ENCODE measurements at places on chromosomes 7 and 10. TPM values are rescaled to one million over a fixed set of nuclear protein-coding genes. Genes with fewer than 3 reads are reported as not detected.

KLF14 gene
- not detected for total RNA-seq

FAM25C gene
- total RNA-seq, result not detected

DNA sequence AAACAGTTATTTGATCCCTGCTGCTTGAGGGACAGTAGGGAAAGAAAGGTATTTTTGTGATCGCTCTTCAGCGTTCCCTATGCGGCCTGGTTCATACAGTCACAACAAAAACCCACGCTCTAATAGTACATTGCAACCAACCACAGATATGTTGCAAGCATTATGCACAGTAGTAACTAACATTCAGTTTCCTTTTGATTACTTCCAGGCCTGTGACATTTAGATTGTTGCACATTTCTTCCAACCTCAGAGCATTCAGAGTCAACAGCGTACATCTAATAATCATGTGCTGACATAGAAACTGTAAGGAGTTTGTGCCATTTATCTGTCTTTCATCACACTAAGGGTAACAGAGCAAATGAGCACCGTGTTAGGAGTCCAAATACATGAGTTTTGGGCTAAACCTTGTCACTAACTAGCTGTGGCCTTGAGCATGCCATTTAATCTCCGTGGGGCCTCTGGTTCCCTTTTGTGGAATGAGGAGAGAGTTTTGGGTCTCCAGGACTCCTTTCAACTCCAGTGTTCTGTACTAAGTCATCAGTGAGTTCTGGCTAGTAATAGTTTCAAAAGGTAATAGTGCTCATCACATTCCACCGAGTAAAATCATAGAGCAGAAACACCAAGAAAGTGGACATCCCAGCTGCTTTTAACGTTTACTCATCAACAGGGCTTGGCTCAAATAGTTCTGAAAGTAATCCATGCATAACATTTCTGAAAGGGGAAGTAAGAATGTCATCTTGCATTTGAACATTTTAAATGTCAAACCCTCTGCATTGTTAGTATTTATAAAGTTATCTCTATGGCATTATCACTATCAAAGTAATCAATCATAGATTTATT, 99.0 kb upstream of the FZD1 start:
- DNase-seq, result no peak

DNA sequence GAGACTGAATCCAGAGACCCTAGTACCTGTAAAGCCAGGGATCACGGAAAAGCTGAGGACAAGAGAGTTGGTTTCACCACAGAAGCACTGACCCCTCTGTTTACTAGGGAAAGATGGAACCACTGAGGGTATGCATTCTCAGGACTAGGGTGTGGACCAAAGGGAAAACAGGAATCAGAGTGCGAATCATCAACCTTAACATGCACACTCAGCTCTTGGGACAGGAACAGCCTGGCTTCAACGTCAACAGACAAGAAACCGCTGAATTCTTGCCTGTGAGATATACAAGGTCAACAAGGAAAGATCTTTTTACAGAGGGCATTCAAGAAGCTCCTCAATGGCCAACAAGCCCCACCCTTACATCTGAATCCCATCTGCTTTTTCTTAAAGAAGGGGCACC, 14.9 kb downstream of the TNRC18 start:
- DNase-seq, result no peak

DNA sequence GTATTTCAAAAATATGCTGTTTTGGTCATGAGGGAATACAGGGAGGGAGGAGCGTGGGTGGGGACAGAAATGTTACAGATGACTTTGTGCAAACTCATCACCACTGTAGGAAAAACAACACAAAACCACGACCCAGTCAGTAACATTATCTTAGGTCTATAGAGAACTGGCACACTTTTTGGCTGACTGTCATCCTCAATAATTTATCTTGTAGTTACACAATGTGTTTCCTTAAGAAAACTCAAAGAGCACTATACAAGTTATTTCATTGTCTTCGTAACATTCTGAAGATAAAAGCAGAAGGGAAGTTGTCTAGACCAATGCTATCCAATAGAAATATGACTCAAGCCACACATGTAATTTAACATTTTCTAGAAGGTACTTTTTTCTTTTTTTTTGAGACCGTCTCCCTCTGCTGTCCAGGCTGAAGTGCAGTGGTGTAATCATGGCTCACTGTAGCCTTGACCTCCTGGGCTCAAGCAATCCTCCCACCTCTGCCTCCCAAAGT, 16.9 kb upstream of the CDK14 start:
- DNase-seq, result no peak

GRCh38 chr7:116322541-116322940, 112.2 kb downstream of the TES start:
- DNase-seq, result no peak

TMEM236 gene
- total RNA-seq, result 1.8 TPM

- DNase-seq, result no peak
Measured at GRCh38 chr7:18535810-18536415, 40.4 kb downstream of the HDAC9 start.

DNA sequence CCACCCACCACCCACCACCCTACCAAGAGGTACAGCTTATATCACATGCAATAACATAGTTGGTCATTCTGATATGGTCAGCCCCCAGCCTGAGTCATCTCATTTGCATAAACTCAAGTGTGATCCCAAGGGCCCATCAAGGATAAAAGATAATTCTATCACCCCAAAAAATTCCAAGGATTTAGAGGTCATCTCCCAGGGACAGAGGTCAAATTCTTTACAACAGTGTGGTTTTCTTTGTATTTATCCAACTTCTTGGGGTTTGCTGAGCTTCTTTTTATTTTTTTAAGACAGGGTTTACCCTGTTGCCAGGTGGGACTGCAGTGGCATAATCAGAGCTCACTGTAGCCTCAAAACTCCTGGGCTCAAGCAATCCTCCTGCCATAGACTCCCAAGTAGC, 9.4 kb upstream of the GTPBP10 start:
- no peak for DNase-seq

- no peak for DNase-seq
Measured at GRCh38 chr10:11396311-11396955, 215.0 kb downstream of the USP6NL start.

- DNase-seq, result no peak
Measured at GRCh38 chr7:8434290-8435002, 1.0 kb downstream of the NXPH1 start.

Measured in sigmoid colon (tissue), 7 donors.